ENCODE measurements at places on chromosomes 2 and 18. TPM values are rescaled to one million over a fixed set of nuclear protein-coding genes. Genes with fewer than 3 reads are reported as not detected.

MYCN gene
- not detected for total RNA-seq

MFSD2B gene
- total RNA-seq, result not detected

- no peak for DNase-seq
Measured at GRCh38 chr2:21260311-21260710, 136.5 kb downstream of the TDRD15 start.

ERMN gene
- total RNA-seq, result 11.9 TPM

GRCh38 chr2:46562451-46562840 is 83.1 kb downstream of the TMEM247 start:
- DNase-seq, result no peak

DNA sequence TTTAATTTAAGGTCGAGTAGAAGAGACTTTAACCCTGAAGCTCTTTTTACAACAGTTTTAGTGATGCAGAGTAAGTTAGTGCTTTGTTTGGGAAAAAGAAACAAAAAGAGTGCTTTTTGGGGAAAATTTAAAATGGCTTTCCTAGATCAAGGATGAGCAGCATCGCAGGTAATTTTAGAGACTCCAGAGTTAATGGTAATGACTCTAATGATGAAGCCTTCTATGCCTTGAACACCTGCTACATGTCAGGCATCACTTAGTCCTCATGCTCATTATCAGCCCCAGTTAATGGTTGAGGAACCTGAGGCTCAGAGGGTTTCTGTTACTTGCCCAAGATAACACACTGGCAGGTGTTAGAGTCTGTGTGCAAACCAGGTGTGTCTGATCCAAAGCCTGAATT is 167.8 kb downstream of the ACOXL start:
- DNase-seq, result no peak

COL3A1 gene
- not detected for total RNA-seq

ST8SIA3 gene
- not detected for total RNA-seq

DNA sequence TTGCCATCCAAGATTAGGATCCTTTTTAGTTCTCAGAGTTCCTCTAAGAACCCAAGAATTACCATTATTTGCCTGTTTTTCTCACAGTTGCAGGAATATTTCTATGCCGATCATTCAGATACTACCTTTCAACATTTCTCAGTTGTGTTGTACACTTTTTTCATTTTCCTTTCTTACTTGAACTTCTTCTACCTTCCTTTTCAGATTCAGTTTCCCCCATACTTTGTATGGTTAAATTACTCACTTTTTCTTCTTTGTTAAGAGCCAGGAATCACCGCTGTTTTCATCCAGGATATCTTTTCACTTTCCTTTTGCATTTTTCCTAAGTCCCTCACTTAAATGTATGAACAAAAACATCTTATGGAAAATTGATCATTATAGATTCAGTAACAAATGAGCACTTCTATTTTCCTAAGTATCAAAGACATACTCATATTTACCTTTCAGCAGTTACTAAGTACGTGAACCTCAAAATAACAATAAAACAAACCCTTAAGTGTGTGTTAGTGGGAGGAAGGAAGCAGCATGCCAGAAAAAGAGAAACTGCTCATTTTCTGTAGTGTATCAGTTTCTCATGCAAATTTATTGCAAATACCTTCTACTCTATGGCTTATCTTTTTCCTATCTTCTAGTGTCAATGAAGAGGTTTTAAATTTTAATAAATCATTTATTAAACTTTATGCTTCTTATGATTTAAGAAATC is 64.3 kb upstream of the STAT1 start:
- no peak for DNase-seq

DNA sequence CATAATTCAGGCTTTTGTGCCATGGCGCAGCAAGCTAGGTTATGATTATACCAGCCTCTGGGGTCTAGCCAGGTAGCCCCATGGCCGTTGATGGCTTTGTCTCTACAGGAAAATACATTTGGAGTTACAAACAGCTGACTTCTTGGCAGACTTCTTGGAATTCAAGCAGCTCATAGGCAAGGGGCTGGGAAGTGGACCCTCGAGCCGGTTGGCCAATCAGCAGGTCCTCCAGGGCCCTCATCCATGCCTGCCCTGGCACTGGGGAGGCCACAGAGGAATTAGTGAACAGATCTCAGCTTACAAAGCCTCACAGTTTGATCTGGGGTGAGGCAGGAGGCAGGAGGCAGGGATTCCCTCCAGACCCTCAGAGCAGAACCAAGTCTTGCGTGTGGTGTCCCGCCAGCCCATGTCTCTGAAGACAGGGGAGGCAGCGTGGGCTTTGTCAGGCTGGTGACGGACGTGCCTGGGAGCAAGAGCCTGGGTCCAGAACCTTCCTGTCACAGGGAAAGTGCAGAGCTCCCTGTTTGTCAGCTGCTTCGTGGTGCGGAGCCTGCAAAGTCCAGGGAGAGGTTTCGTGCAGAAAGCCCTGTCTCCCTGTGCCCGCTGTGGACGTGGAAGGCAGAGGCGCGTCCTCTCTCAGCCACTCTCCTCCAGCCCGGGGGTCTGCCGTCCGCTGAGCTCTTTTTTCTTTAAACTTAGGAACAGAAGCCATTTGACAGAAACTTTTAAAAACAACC is 131.7 kb downstream of the KLHL29 start:
- DNase-seq, result no peak

REG1B gene
- not detected for total RNA-seq

DNA sequence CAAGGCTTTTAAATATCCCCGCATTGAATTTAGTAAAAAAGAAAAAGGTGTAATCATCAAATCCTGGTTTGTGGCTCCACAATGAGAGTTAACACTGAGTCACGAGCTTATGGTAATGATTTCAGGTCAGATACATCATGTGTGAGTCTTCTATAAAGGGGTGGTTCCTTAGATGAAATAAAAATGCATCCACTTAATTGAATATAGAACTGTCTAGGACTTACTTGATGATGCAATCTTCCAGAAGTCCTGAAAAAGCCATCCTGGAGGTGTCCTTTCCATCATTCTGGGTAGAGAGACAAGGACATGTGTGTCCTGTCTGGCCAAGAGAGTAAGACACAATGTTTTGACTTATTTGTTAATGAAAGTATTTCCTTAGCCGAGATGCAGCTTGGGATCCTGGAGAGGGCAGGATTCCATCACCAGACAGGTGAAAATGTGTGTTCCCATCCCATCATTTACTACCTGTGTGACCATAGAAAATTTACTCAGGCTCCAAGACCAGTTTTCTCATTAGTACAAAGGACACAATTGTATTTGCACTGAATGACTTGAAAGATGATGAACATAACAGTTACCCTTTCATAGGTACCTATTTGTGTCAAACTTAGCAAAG is 1539.8 kb upstream of the PIK3C3 start:
- DNase-seq, result no peak

STAT4 gene
- 62.1 TPM for total RNA-seq

RNMT gene
- 57.8 TPM for total RNA-seq

TNS1 gene
- 0.86 TPM for total RNA-seq

DNA sequence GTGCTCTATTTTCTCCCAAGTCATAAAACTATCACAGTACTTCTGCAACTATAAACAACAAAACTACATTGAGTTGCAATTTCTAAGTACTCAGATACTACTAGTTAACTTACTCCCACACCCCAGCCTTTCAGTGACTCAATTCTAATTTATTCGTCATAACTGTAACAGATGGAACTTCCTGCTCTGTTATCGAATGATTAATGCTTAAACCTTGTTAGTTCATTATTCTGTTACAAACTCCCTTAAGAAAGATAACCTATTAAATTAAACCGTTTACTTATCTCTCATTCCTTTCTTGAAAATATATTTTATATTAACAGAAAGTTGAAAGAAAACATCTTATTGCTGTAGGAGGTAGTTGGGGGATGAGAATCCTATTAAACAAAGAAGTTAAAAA is 17.0 kb downstream of the TNFAIP6 start:
- no peak for DNase-seq

DNA sequence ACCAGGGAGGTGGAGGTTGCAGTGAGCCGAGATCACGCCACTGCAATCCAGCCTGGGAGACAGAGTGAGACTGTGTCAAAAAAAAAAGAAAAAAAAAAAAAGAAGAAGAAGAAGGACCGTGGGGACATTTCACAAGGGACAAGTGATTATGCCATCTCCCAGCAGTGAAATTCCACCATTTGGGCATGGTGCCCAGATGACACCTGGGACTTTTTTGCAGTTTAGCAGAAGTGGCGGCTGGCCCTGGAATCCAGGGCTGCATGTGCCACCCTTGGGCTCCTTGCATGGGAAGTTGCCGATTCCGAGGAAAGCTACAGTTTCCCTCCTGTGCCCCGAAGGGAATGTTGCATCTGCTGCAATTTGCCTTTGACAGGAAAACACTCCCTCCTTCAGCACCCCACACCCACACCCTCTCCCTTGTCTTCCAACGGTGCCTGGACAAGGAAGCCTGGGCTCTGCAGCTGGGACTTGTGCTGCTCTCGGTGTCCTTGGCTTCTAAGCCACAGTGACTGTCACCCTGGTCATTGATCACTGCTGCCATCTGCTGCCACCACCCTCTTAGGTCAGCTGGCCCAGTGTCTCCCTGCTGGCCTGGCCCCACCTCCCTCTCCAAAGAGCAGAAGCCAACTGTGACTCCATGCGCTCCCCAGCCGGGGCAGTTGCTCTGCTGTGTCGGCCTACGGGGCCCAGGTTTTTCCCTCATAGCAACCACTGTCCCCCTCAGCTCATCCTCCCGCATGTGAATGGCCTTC is 56.4 kb upstream of the LRRC30 start:
- DNase-seq, result no peak

- no peak for DNase-seq
Measured at GRCh38 chr2:21928292-21928691, 804.5 kb downstream of the TDRD15 start.

GRCh38 chr2:233148354-233148753 is 88.2 kb downstream of the INPP5D start:
- DNase-seq, result no peak

DNA sequence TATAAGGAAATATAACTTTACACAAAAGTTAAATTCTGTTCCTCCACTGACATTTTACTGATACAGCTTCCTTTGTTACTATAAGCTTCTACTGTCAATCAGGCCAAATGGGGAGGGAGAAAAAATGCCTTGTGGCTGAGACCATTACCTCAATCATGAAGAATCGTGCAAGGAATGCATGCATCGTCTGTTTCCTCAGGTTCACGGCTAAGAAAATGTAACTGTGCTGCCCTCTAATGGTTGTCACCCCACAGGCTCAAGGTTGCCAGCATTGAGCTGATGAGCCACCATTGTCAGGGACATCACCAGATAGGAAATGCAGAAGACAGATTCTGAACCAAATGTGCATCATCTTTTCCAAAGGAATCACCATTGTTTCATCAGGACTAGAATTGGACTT is 426.9 kb downstream of the CDH2 start:
- no peak for DNase-seq

DNA sequence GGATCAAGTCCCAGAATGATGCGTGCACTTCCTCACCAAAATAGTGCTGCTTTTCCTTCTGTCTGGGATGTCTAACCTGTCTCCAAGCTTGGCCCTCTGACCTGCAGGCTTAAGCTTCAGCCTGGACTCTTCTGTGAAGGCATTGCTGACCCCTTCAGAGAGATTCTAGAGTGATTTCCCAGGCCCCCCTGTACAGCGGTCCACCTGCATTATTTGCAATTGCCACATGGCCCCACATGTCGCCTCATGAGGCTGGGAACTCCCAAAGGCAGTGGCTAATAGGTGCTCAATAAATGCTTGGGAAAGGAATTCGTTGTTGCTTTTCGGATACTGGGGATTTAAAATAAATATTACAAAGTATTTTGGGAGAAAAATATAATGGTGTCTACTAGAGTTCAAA is 32.3 kb upstream of the MEP1B start:
- no peak for DNase-seq

AKAIN1 gene
- total RNA-seq, result not detected

SKOR2 gene
- not detected for total RNA-seq

KLHL41 gene
- 0.27 TPM for total RNA-seq

IAH1 gene
- 54.8 TPM for total RNA-seq

DNA sequence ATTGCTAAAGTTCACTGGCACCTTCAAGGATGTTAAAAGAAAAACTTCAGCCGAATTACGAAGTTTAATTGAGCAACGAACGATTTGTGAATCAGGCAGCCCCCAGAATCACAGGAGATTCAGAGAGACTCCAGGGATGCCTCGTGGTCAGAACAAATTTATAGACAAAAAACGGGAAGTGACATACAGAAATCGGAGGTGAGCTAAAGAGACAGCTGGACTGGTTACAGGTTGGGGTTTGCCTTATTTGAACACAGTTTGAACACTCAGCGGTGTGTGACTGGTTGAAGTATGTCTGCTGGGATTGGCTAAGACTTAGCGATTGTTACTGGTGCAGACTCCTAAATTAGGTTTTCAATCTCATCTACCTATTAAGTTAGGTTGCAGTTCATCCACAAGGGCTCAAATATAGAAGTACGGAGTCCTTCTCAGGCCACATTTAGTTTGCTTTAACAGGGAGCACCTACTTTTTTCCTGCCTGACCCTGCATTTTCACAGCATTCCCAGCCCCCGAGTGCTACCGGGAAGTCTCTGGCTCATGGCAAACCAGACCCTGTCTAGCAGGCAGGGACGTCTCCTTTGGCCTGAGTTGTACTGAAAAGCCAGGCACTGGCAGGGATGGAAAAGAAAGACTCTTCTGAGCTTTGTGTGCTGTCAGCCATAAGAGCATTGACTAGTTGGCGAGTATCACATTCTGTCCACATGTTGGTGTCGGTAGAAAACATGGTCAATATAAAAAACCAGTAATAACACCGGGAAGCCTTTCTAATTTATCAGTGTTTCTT is 41.1 kb downstream of the CDCA7 start:
- no peak for DNase-seq

GRCh38 chr2:103166456-103167324 is 404.9 kb downstream of the TMEM182 start:
- DNase-seq, result no peak

GRCh38 chr18:58098706-58099105 is 54.7 kb downstream of the NEDD4L start:
- no peak for DNase-seq

PROC gene
- total RNA-seq, result 1.2 TPM

DNA sequence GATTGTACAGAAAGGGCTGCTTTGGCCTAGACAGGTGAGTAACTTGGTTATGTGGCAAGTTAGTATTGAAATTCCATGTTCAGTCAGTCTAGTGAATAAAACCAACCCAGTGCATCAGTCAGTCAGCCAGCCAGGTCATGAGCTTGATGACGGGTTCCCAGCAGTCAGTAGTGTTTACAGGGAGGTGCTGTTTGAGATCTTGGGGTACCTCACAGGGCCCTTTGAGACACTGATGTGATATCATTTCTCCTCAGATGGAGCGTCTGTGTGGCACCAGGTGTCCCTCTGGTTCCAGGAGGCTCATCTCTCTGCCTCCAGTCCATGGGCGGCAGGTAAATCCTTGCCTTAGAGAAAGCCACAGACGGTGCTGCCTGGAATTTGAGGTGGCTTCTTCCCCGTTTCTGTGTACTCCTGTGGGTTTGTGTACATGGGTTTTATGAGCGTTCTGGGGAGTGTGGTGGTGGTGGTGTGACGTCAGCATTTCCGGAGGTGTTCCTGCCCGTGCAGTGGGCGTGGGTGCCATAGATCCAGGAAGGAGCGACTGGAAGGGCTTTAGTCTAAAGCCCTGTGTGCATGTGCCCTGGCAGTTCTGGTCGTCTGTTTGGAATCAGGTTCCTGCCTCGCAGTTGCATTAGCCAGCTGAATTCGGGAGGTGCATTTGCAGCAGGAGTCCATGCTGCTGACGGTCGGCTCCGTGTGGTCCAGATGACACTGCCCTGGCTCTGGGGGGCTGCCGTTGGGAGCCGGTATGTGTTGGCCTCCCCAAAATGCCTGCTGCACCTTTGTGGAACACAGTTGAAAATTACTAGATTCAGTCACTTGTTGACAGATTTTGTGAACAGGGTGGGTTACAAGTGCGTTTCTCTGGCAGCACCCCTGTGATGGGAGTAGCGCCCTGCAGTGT is 2.1 kb downstream of the CTDP1 start:
- no peak for DNase-seq

GRCh38 chr18:4232656-4233055 is 222.5 kb downstream of the DLGAP1 start:
- DNase-seq, result no peak

GRCh38 chr2:200351815-200352214 is 45.3 kb downstream of the SPATS2L start:
- no peak for DNase-seq

Data from B cell (primary cell).